Tibial nerve (tissue), 4 donors: ENCODE measurements at places on chromosomes 6 and 20. TPM values are rescaled to one million over a fixed set of nuclear protein-coding genes. Genes with fewer than 3 reads are reported as not detected.

Gene CASP8AP2
- total RNA-seq = 20.1 TPM

Gene RIPPLY2
- not detected for total RNA-seq

Gene C20orf96
- total RNA-seq = 4.3 TPM

Gene NKX2-2
- total RNA-seq = not detected

Gene RNGTT
- total RNA-seq = 20.1 TPM

Gene KCNK15
- 1.2 TPM for total RNA-seq

Gene MMP24
- 0.78 TPM for total RNA-seq

DNA sequence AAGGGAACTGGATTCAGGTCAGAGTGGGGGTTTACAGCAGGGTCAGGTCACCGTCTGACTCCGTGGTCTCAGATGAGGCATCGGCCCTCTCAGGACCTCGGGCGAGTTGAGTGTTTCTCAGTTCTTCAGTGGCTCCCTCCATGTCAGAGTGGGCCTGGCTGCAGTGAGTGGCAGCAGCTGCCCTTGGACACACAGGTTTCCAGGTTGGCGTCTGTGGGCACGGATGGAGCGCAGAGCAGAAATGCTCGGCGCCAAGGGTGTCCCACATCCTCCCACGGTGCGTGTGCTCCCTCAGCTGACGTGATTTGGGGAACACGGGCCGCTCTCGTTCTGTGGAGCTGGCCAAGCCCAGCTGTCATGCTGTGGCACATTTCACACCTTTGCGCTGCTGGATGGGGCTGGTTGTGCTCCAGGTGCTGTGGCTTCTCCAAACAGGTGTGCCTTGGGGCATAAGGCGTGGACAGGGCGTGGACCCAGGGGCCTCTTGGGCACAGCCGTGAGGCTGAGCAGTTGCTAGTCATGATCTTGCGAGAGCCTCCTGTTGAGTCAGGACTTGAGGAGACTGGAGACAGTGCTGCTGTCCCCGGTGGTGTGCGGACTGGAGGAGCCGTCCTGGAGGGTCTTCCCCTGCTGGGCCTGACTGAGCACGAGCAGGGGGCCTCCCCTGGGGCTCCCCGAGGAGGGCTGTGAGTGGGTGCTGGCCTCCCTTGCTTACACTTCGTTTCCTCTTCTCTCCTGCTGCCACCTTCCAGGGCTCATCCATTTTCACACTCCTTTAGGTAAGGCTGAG lies 9.5 kb upstream of the DNAJC5 start:
- H3K27me3 ChIP-seq = no peaks in the 10 kb centered on the region
- H3K36me3 ChIP-seq = peaks cover 21% of the 10 kb centered on the region
- no peaks in the 10 kb centered on the region for H3K4me1 ChIP-seq
- DNase-seq = no peak
- H3K27ac ChIP-seq = no peak overlapping the region

DNA sequence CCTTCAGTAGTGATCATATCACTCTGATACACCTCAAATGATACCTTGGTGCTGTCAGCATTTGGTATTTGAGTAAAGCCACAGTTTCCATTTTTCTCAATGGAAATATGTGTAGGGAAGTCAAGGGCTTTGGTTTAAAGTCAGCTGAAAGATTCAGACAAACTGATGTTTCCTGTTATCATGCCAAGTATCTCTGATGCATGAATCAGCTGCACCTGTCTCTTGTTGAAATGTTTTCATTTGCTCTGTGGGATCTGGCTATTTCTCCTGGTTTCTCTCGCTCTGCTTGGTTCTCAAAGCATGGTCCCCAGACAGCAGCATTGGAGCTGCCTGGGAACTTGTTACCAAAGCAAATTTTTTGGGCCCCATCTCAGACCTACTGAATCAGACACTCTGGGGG lies 23.5 kb downstream of the ZFP64 start:
- H3K27ac ChIP-seq = no peak overlapping the region
- no peak overlapping the region for H3K4me3 ChIP-seq
- DNase-seq = no peak
- no peaks in the 10 kb centered on the region for H3K27me3 ChIP-seq
- no peaks in the 10 kb centered on the region for H3K36me3 ChIP-seq

- H3K4me1 ChIP-seq = peaks cover 5% of the 10 kb centered on the region
- no peak overlapping the region for H3K27ac ChIP-seq
- no peak overlapping the region for H3K4me3 ChIP-seq
- H3K36me3 ChIP-seq = no peaks in the 10 kb centered on the region
- DNase-seq = no peak
- H3K27me3 ChIP-seq = no peaks in the 10 kb centered on the region
Observed at GRCh38 chr6:147503587-147503986, 4.9 kb upstream of the SAMD5 start.

GRCh38 chr6:7260291-7261031 lies 52.5 kb downstream of the SSR1 start:
- no peaks in the 10 kb centered on the region for H3K27me3 ChIP-seq
- H3K4me1 ChIP-seq = peaks cover 6% of the 10 kb centered on the region
- DNase-seq = no peak
- peak overlapping the region; percentile 55 for H3K4me3 ChIP-seq
- H3K36me3 ChIP-seq = no peaks in the 10 kb centered on the region

GRCh38 chr6:10297832-10298231 lies 117.0 kb downstream of the TFAP2A start:
- no peaks in the 10 kb centered on the region for H3K27me3 ChIP-seq
- no peaks in the 10 kb centered on the region for H3K36me3 ChIP-seq
- no peaks in the 10 kb centered on the region for H3K4me1 ChIP-seq
- no peak overlapping the region for H3K4me3 ChIP-seq
- no peak overlapping the region for H3K27ac ChIP-seq
- DNase-seq = no peak

- DNase-seq = no peak
- no peaks in the 10 kb centered on the region for H3K27me3 ChIP-seq
- no peak overlapping the region for H3K27ac ChIP-seq
- no peak overlapping the region for H3K4me3 ChIP-seq
- H3K4me1 ChIP-seq = peaks cover 3% of the 10 kb centered on the region
Observed at GRCh38 chr6:123805921-123806320, 2.3 kb downstream of the NKAIN2 start.

GRCh38 chr6:4358414-4359107 lies 223.2 kb upstream of the ECI2 start:
- peak; percentile 66 for DNase-seq
- H3K27ac ChIP-seq = peak overlapping the region; percentile 69
- H3K4me1 ChIP-seq = peaks cover 21% of the 10 kb centered on the region

DNA sequence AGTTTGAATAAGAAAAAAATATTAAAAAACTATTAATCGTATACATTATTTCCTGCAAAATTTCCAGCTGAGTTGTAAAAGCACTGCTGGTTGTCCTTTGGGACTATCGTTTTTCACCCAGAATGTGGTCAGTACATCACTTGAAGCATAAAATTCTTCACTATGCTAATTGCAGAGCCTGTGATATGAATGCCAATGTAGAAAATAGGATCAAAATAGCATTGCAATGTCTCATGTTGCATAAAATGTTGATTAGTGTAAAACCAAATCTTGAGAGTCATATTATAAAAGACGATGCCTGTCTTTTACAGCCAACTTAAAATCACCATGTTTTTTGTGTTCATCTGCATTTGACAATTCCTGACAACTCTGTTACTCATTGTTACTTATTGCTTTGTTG lies 207.7 kb downstream of the MMUT start:
- no peak for DNase-seq
- no peaks in the 10 kb centered on the region for H3K27me3 ChIP-seq
- H3K4me1 ChIP-seq = no peaks in the 10 kb centered on the region
- H3K27ac ChIP-seq = no peak overlapping the region
- H3K36me3 ChIP-seq = no peaks in the 10 kb centered on the region

- no peaks in the 10 kb centered on the region for H3K27me3 ChIP-seq
- no peak overlapping the region for H3K27ac ChIP-seq
- no peaks in the 10 kb centered on the region for H3K4me1 ChIP-seq
Observed at GRCh38 chr6:42352856-42353564, 98.7 kb downstream of the TRERF1 start.

DNA sequence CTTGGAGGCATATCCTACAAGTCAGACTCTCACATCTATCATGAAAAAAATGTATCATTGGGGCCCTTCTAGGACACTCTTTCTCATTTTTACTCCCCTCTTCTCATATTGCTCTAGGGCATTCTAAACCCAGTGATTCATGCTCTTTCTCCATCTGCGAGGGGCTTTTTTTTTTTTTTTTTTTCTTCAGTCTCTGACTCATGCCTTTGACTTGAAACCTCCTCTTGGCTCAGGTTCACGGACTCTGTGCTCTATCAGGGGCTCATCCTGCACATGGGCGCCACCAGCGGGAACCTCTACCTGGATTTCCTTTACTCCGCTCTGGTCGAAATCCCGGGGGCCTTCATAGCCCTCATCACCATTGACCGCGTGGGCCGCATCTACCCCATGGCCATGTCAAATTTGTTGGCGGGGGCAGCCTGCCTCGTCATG lies 17.8 kb downstream of the SLC22A1 start:
- no peak overlapping the region for H3K27ac ChIP-seq
- H3K4me3 ChIP-seq = no peak overlapping the region
- H3K27me3 ChIP-seq = no peaks in the 10 kb centered on the region
- peaks cover 15% of the 10 kb centered on the region for H3K4me1 ChIP-seq
- DNase-seq = no peak

- H3K27ac ChIP-seq = no peak overlapping the region
- H3K4me1 ChIP-seq = no peaks in the 10 kb centered on the region
- no peak overlapping the region for H3K4me3 ChIP-seq
- no peaks in the 10 kb centered on the region for H3K27me3 ChIP-seq
- no peak for DNase-seq
Observed at GRCh38 chr6:34549026-34549803, 6.9 kb downstream of the SPDEF start.

DNA sequence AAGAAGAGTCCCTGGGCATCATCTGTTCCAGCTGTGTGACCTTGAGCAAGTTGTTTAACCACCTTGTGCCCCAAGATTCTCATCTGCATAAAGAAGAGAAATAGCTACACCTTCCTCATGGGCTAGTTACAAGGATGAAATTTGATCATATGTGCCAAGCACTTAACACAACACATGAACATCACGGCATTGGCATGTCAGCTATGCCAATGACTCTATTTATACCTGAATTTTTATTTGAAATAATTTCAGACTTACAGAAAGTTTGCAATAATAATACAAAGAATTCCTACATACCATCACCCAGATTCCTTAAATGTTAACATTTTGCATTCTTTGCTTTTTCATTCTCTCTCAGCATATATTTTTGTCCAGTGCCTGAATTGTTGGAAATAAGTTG lies 21.0 kb upstream of the TCF15 start:
- H3K4me1 ChIP-seq = no peaks in the 10 kb centered on the region
- no peak overlapping the region for H3K27ac ChIP-seq
- no peaks in the 10 kb centered on the region for H3K36me3 ChIP-seq
- DNase-seq = no peak

- DNase-seq = no peak
- H3K4me3 ChIP-seq = no peak overlapping the region
- H3K27me3 ChIP-seq = no peaks in the 10 kb centered on the region
- no peak overlapping the region for H3K27ac ChIP-seq
Observed at GRCh38 chr6:35474131-35474941, 6.1 kb downstream of the RPL10A start.

- H3K27ac ChIP-seq = no peak overlapping the region
- no peaks in the 10 kb centered on the region for H3K36me3 ChIP-seq
- no peaks in the 10 kb centered on the region for H3K27me3 ChIP-seq
- H3K4me1 ChIP-seq = no peaks in the 10 kb centered on the region
- no peak for DNase-seq
Observed at GRCh38 chr6:34615574-34616226, 59.6 kb upstream of the SPDEF start.

DNA sequence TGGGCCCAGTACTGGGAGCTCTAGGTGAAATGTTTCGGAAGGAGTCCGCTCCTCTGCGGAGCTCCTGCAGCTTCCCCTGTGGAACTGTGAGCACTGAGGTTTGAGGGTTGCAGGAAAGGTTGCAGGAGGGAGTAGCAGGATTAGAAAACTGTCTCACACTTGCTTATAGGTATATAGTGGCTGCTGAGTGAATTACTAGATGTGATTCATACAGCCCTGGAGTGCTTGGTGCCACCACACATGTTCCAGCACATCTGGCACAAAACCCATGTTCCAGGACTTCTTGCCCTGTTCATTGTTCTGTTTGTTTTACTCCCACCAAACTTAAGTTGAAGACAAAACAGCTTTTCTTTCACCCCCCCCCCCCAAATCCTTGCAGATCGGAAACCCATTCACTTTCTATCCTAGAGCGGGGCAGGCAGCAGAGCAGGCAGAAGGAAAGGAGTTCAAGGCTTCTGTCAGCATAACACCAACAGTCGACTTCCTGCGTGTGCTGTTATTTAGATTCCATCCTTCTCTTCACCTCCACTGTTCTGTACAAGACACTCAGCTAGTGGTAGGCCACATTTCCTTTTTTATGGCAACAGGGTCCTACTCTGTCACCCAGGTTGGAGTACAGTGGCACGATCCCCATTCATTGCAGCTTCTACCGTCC lies 669 bp upstream of the PEX6 start:
- peak overlapping the region; percentile 93 for H3K4me3 ChIP-seq
- DNase-seq = no peak
- no peaks in the 10 kb centered on the region for H3K27me3 ChIP-seq
- peak overlapping the region; percentile 91 for H3K27ac ChIP-seq
- no peaks in the 10 kb centered on the region for H3K4me1 ChIP-seq

DNA sequence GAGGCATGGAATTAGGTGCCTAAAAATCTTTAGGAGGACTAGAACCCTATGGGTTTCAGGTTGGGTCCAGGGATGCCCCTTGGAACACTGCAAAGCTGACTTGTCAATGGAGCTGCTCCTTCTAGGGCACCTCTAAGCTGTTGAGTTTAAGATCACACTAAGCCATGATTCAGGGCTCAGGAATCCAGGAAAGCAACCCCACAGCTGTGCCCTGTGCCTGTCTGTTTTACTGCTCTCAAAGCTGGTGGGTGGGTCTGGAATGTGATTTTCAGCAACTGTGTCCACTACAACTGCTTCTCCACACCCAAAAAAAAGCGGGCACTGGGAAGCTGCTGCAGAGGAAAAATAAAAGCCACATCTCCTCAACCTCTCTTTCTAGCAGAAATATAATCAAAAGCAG lies 310.4 kb upstream of the MOCS1 start:
- H3K4me3 ChIP-seq = no peak overlapping the region
- no peaks in the 10 kb centered on the region for H3K27me3 ChIP-seq
- H3K27ac ChIP-seq = no peak overlapping the region
- DNase-seq = no peak
- no peaks in the 10 kb centered on the region for H3K36me3 ChIP-seq

DNA sequence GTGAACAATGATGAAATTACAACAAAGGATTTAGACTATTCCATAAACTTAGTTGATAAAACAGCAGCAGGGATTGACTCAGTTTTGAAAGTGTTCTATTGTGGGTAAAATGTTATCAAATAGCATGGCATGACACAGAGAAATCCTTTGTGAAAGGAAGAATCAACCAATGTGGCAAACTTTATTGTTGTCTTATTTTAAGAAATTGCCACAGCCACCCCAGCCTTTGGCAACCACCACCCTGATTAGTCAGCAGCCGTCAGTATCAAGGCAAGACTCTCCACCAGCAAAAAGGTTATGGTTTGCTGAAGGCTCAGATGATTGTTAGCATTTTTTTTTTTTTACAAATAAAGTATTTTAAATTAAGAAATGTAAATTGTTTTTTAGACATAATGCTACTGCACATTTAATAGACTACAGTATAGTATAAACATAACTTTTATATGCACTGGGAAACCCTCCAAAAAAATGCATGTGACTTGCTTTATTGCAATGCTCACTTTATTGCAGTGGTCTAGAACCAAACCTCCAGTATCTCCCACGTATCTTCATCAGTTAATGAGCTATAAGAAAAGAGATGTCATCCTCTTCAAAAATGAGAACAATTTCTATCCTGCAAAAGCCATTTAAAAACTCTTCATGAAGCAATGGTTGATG lies 162.7 kb downstream of the SOBP start:
- no peaks in the 10 kb centered on the region for H3K27me3 ChIP-seq
- no peak for DNase-seq
- no peaks in the 10 kb centered on the region for H3K36me3 ChIP-seq
- H3K4me1 ChIP-seq = no peaks in the 10 kb centered on the region
- no peak overlapping the region for H3K27ac ChIP-seq
- H3K4me3 ChIP-seq = no peak overlapping the region

- peaks cover 15% of the 10 kb centered on the region for H3K4me1 ChIP-seq
- no peak for DNase-seq
- H3K27ac ChIP-seq = no peak overlapping the region
Observed at GRCh38 chr6:129670634-129671033, 39.3 kb downstream of the ARHGAP18 start.
